EL (cell line): ENCODE measurements at places on chromosomes 12 and 14.

DNA sequence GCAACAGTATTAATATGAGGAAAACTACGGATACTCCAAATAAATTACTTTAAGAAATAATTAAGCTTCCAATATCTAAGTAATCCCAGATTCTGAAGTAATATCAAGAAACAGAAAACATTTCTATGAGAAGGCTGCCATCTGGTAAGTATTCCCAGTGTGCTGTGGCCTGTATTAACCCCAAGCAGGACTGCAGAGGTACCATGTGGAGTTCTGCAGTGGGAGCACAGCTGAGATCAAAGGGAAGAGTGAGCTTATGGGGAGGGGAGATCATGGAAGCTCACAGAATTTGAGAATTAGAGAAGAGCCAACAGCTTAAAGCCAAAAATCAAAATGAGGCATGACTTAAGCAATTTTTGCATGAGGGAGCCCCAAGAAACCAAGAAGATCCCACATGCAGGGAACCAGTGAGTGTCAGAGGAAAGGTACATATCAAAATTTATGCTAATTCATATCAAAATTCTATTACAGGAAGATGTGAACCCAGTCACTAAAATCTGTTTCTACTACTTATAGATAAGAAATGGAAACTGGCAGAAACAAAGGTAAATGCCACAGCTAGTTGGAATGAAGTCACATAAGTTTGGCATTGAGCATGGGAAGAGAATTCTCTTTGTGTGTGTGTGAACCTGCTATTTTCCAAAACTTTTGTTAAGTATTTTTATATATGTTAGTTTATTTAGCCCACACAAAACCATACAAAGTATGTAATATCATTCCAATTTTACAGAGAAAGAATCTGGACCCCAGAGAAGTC, 62.6 kb upstream of the KITLG start:
- DNase-seq, result no peak

GRCh38 chr14:102711207-102711606, 66.0 kb upstream of the TRAF3 start:
- DNase-seq, result no peak

- DNase-seq, result no peak
Observed at GRCh38 chr14:103949131-103949790, 6.9 kb upstream of the RD3L start.

DNA sequence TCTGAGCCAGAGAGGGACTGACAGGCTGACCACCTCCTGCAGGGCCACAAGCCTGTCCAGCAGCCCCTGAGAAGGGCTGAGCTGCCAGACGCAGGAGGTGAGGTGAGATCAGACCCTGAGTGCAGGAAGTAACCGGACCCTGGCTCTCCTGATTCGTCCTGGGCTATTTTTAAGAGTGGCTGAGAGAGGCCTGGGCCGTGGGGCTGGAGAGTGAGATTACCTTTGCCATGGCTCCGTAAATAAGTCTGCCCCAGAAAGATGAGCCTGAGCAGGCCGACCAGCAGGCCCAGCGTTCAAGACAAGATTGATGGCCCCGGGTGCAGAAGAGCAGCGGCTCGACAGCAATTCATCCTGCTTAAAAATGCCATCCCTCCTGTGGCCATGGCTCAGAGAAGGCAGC, 54.2 kb downstream of the SPTB start:
- no peak for DNase-seq

DNA sequence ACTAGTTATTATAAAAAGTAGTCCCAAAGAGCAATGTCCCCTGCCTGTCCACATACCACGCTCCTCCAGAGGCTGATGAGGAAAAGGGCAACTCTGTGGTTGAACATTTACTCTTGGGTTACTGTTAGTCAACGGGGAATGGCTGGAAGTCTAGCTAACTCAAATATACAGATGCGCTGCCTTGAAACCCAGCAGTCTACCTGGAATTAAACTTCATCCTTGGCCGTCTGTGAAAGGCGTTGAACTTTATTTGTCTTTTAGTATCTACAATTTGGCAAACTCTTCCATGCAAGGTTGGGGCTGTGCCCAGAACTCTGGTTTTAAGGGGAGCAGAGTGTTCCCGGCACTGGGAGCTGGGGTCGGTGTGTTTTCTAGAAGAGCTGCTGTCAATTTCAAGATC, 3.9 kb upstream of the MEG3 start:
- DNase-seq, result no peak

GRCh38 chr14:71737760-71738159, 194.5 kb upstream of the RGS6 start:
- no peak for DNase-seq

GRCh38 chr14:69137843-69138535, 14.9 kb downstream of the DCAF5 start:
- peak; percentile 43 for DNase-seq

- DNase-seq, result no peak
Observed at GRCh38 chr12:22765421-22766130, 140.6 kb downstream of the ETNK1 start.

DNA sequence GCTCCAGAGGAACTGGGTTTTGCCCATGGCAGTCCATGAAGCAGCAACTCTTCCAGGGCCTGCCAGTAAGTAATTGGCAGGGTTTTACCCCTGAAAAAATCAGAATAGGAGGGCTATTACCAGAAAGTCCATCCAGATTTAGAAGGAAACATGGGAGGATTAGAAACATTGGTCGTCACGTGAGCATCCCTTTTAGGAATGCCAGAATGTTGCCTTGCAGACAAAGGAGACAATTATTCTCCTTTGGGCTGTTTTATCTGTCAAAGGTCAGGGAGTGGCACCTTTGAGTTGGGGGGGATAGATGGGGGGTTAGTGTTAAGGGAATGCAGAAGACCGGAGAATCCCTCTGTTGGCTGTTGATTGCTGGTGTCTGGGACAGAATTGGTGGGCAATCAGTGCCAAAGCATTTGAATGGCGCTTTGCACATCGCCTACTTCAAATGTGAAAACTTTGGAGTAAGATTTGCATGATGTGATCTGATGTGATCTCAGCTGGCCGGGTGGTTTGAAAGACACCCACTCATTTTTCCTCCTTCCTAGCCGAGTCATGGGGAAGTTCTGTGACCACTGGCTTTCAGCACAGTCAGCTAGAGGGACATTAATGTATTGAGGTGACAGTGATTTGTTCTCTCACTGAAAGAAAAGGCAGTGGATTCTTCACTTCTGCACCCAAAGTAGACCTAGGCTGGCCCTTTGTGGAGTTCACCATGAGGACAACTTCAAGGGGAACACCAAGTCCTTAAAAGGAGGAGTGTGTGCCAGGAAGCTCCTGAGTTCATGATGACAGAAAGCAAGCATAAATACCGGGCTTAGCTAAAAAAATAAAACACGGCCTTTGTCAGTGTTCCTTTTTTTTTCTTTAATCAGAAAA, 31.4 kb downstream of the FLVCR2 start:
- DNase-seq, result no peak

GRCh38 chr14:28755884-28756268, 10.7 kb upstream of the FOXG1 start:
- DNase-seq, result no peak

DNA sequence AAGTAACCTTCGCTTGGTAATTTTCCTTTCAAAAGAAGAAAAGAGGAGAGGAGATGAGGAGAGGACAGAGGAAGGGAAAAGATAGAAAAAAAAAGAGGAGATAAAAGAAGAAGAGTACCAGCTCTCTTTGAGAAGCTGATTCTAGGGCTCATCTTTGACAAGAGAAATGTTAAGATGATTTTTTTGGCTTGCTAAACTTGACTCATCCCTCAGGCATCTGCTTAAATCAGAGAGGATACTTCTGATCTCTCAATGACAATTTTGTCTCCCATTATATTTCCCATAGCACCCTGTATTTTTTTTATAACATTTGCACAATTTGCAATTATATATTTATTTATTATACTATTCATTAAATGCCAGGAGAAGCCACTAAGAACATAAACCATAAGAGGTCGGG, 17.1 kb downstream of the SYT1 start:
- peak; percentile 45 for DNase-seq

- no peak for DNase-seq
Observed at GRCh38 chr12:101945369-101946232, 68.2 kb downstream of the DRAM1 start.

GRCh38 chr14:71465316-71465715, 466.9 kb upstream of the RGS6 start:
- peak; percentile 46 for DNase-seq

- DNase-seq, result no peak
Observed at GRCh38 chr14:34794217-34794616, 79.8 kb upstream of the CFL2 start.

- no peak for DNase-seq
Observed at GRCh38 chr12:127822809-127823411, 444.1 kb upstream of the TMEM132C start.

DNA sequence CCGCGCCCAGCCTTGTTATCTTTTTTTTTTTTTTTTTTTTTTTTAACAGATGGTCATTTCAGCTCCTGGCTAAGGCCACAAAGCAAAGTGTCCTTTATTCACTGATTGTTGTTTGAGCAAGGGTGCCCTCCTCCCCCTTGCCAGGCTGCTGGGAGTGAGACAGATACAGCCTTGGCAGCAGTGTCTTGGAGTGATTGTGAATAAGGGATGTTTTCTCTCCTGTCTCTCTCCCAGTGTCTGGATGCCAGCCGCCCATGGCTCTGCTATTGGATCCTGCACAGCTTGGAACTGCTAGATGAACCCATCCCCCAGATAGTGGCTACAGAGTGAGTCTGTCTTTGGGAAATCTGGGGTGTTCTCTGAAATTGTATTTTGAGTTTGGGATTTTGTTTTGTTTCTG, 28.7 kb downstream of the FNTB start:
- DNase-seq, result no peak

GRCh38 chr12:111585690-111586089, 13.4 kb downstream of the ATXN2 start:
- DNase-seq, result no peak
